H7 (cell line): ENCODE measurements at places on chromosomes 2 and 18. TPM values are rescaled to one million over a fixed set of nuclear protein-coding genes. Genes with fewer than 3 reads are reported as not detected.

The NT5C1B gene
- not detected in 2 replicates for total RNA-seq

The RGPD3 gene
- 0.17 and 0.18 TPM in 2 replicates for total RNA-seq

The LPIN1 gene
- 11.5 and 15.0 TPM in 2 replicates for total RNA-seq

The SERPINB5 gene
- total RNA-seq: 0.07 and 0.28 TPM in 2 replicates

The SLC5A7 gene
- total RNA-seq: 0.03 TPM in 1 of 2 replicates, not detected in the other

The TMEM169 gene
- 0.42 and 1.1 TPM in 2 replicates for total RNA-seq

The RNU2-63P gene
- total RNA-seq: 1,165 and 1,374 TPM in 2 replicates

The LGALSL gene
- total RNA-seq: 12.0 and 12.1 TPM in 2 replicates

The PSMG2 gene
- 91.7 and 113 TPM in 2 replicates for total RNA-seq

The SULT1C2 gene
- 1.4 TPM in 2 replicates for total RNA-seq

The GPBAR1 gene
- total RNA-seq: 0.11 TPM in 1 of 2 replicates, not detected in the other

The MFSD6 gene
- 0.63 and 1.6 TPM in 2 replicates for total RNA-seq

The ITPRIPL1 gene
- 8.8 and 9.0 TPM in 2 replicates for total RNA-seq

The SGPP2 gene
- not detected in 2 replicates for total RNA-seq

The STARD6 gene
- total RNA-seq: not detected in 2 replicates

The LHCGR gene
- total RNA-seq: 0.22 TPM in 1 of 2 replicates, not detected in the other

The GCKR gene
- 0.07 TPM in 1 of 2 replicates, not detected in the other for total RNA-seq

The FAM228A gene
- total RNA-seq: 0.14 and 0.18 TPM in 2 replicates

The FSHR gene
- total RNA-seq: not detected in 2 replicates

The RFX8 gene
- 0.18 TPM in 1 of 2 replicates, not detected in the other for total RNA-seq

The CTAGE1 gene
- total RNA-seq: 0.04 TPM in 1 of 2 replicates, not detected in the other

The NAT8 gene
- not detected in 2 replicates for total RNA-seq

The DOK6 gene
- total RNA-seq: 0.45 and 2.5 TPM in 2 replicates

The SPIRE1 gene
- 14.5 and 18.0 TPM in 2 replicates for total RNA-seq

The SPR gene
- total RNA-seq: 3.7 and 8.0 TPM in 2 replicates

The CCDC150 gene
- total RNA-seq: 18.4 and 27.7 TPM in 2 replicates
